Caki2 (cell line): ENCODE measurements at places on chromosomes 7 and 10. TPM values are rescaled to one million over a fixed set of nuclear protein-coding genes. Genes with fewer than 3 reads are reported as not detected.

GRCh38 chr10:13787015-13787421, 200.3 kb downstream of the PRPF18 start:
- DNase-seq = peak; percentile 81

- no peak for DNase-seq
Measured at GRCh38 chr7:117094457-117094856, 141.2 kb downstream of the ST7 start.

DNA sequence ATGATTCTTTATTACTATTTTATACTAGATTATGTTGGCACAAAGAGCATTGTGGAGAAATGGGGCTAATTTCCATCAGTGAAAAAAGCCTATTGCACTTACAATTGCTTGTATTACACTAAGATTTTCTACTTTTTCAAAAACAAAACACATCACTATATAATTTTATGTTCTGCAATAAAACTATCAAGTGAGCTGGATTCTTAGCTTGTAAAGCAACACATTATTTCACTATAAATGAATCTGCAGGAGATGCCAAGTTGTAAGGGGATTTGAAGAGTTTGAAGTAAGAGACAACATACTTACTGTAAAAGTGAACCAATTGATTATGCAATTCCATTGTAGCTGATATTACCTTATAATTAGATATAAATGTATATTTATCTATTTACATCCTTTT, 333.3 kb upstream of the SEMA3D start:
- DNase-seq = no peak

MBL2 gene
- 0.17 TPM in 1 of 2 replicates, not detected in the other for total RNA-seq

DNA sequence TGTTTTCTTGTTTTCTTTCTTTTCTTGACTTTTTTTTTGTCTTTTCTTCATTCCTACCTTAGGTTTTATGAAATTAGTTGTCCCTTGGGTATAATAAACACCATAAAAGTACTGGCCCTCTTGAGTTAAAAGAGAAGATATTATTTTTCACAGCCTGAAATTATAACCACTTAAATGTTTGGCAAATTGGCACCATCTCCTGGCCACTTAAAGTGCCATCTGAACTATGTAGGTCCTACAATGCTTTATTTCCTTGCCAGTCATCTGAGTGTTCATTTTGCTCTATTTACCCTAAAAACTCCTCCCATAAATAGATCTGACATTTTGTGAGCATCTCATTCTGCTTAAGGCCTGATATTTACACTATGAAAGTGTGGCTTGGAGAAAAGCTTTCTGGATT, 98.9 kb upstream of the PRKCQ start:
- DNase-seq = no peak

DNA sequence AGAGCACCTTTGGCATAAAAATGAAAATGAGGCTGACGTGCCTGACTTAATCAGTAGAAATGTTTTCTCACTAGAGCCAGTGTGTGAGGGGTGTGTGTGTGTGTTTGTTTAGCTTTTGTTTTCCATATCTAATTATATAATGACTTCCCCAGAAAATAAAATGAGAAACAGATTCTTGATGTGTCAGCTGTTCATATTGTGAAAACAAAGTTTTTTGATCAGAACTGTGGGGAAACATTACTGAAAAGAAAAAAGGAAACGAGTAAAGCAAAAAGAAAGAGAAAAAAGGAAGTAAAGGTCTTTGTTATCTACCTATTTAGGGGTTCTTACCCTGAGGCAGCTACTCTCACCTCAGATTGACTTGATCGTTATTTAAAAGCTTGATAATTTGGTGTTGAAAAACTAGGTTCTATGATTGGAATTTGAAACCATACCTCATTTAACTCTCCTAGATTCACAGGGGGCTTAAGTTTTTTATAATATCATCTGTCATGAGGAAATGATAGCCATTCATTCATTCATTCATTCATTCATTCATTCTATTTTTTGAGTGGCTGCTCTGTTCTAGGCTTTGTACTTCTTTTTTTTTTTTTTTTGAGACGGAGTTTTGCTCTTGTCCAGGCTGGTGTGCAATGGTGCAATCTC, 58.0 kb downstream of the CREM start:
- DNase-seq = no peak

CRHR2 gene
- not detected in 2 replicates for total RNA-seq

- no peak for DNase-seq
Measured at GRCh38 chr10:103871006-103871405, 15.6 kb upstream of the SH3PXD2A start.

DNA sequence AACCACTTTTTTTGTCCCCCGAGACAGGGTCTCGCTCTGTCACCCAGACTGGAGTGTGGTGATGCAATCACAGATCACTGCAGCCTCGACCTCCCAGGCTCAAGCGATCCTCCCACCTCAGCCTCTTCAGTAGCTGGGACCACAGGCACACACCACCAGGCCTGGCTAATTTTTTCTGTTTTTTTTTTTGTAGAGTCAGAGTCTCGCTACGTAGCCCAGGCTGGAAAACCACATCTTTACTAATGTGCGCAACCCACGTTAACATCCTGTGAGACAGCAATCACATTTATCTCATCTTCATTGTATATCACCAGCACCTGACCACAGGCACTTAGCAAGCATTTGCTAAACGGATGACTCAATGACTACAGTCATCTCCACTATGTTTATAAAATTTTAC, 77.8 kb upstream of the ATP6V0A4 start:
- DNase-seq = peak; percentile 87

DNA sequence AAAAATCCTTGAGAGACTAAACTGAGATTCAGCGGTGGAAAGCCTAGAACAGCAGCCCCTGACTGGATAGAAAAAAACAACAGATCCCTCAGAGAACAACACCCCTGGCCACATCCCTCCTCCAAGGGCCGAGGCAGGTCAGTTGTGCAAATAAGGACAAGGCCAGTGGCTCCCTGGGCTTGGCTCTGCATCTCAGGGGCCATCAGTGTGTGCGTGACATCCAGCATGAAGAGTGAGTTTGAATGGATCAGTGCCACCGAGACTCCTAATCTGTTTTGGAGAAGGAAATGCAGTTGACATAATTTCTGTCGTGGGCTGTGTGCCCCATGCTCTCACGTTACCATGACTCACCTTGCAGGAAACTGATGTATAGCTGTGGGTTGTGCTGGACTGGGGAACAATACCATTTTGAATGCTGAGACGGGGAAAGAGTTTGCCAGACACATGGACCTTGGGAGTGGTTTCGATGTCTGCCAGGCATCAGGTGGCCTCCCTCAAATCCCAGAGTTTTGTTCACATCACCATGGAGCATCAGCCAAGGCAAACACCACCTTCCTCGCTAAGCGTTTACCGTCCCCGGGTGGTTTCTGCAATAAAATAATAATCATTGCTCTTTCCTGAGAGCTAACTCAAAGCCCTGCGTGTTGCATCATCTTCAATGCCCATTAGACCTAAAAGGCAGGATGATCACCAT, 153.2 kb upstream of the FZD8 start:
- DNase-seq = peak; percentile 16

DNA sequence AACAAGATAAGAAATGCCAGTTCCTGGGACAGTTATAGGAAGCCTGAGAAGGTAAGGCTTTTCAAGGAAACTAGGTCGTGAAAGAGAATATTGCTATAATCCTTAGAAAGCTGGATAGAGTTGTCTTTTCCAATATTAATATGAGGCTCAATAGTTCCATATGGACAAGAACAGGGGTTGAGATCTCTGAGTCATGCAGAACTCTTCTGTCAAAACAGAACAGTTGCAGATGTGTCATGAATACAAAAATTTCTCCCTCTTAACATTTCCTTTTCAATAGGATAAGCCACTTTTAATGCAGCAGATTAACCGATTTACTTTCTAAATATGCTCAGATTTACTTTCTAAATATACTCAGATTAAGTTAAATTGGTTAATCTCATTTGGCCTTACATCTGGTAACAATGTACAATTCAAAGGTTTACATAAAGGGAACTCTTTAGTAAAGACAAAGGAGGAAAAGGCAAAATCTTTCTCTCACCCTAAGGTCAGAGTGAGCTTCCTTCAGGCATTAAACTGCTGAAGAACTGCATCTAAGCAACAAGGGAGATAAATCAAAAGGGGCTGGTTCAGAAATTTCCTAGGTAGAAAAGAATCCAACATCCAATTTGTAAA, 104.7 kb upstream of the PCDH15 start:
- no peak for DNase-seq

GRCh38 chr7:20776214-20776911, 10.3 kb downstream of the SP8 start:
- DNase-seq = no peak

DNA sequence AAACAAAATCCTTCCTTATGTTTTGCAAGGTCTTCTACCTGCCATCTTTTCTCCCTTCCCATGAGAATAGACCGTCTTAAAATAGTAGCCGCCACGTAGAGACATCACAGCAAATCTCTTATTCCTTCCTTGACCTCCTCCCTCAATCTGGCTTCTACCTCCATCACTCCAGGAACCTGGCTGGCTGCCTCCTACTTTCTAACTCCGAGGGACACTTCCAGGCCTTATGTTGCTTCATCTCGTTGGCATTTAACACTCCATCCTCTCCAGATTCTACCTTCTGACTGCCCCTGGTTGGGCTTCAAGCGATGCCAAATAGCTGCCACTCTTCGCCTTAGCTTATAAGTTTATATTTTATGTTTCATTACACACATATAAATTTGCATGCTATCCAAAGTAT, 26.4 kb upstream of the CALN1 start:
- DNase-seq = no peak

- no peak for DNase-seq
Measured at GRCh38 chr10:24215603-24216002, 6.7 kb downstream of the KIAA1217 start.

- DNase-seq = no peak
Measured at GRCh38 chr7:103843689-103844480, 145.6 kb downstream of the RELN start.

MYOZ1 gene
- not detected in 2 replicates for total RNA-seq

- DNase-seq = no peak
Measured at GRCh38 chr10:48632166-48632565, 27.3 kb upstream of the ARHGAP22 start.

C10orf62 gene
- total RNA-seq = 0.41 TPM in 1 of 2 replicates, not detected in the other

GRCh38 chr7:630539-630938, 96.0 kb upstream of the DNAAF5 start:
- no peak for DNase-seq

PCLO gene
- total RNA-seq = 0.88 and 2.0 TPM in 2 replicates

DNA sequence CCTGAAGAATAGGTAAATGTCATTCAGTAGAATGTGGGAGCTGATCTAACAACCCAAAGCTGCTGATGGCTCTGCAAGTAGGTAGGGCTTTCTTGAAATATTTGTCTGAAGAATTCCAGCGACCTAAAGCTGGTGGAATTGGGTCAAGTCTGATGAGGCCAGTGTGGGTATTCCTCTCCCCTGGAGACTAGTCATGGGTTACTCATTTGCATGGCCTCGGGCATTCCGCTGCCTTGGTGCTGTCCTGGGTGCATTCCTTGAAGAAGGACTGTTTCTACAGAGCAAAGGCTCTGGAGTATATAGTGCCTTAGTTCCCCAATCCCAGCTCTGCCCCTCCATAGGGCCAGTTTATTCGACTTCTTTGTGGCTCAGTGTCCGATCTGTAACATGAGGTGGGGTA, 19.2 kb downstream of the PDK4 start:
- DNase-seq = peak; percentile 46

CYP26C1 gene
- total RNA-seq = not detected in 2 replicates

GRCh38 chr7:82595176-82595575, 151.6 kb upstream of the CACNA2D1 start:
- DNase-seq = no peak

NRG3 gene
- 0.87 and 0.95 TPM in 2 replicates for total RNA-seq

SLC16A9 gene
- total RNA-seq = 4.9 and 8.9 TPM in 2 replicates

CDNF gene
- total RNA-seq = 0.34 TPM in 1 of 2 replicates, not detected in the other

DNA sequence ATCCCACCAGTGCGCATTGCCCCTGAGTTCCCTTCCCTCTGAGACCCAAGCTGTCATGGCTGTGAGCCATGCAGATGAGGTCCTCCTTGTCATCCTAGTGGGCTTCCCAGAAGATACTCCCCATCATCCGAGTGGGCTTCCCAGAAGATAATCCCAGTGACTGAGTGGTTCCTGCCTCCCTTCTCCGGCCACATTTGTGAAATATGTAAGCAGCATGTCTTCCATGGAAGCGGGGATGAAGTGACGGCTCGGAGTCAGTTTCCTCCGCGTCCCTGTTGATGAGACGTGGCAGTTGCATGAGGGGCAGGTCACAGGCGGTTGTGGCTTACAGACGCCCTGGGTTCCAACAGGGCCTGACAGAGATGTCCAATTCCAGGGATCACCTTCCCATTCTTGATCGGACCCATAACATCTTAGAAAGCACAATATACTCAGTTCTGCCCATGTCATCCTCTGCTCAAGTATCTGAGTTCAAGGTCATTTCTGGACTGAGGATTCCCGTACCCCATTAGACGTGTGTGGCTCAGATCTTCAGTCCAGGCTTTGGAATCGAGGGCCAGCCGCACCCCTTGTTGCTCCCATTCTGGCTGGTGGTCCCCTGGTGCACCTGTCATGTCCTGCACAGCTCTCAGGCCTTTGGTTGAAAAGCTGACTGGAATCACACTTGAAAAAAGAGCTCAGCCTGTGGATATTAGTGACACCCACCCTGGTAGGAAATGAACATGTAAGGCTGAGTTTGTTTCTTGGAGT, 166.9 kb downstream of the PTPRN2 start:
- DNase-seq = no peak

HOXA6 gene
- total RNA-seq = 0.96 and 1.2 TPM in 2 replicates

DNA sequence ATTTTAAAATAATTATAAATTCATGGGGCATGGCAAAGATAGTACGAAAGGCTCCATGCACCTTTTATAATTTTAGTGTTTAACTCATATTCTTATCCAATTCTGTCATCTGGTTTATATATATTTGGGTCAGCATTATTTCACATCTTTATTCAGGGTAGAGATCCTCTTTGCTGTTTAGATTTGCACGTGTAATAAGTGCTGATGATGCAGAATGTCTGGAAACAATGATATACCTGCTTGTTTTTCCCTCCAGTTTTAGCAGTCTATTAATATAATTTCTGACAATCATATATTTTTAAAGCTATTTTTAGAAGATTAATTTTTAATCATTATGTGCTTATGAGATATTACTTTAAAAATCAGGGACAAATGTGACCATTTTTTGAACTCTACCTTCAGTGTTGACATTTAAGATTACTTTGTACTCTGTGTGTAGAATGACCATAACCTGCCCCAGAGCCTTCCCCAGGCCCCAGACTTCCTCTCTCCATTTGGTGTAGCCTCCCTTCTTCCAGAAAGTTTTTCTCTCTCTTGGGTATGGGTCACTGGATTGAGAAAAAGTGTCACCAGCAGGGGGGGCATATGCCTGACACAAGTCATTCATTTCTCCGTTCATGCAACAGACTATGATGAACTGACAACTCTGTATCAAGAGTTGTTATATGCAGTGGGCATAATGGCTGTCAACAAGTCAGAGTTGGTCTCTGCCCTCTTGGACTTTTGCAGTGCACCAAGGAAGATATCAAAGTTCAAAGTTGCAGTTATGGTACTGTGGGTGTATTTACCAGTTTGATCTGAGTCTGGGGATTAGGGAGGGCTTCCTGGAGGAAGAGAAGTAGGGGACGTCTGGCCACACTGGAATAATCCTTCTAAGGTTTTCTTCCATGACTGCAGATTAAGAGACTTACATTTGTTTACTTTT, 192.6 kb upstream of the CCDC6 start:
- no peak for DNase-seq

GNAI1 gene
- total RNA-seq = 43.1 and 54.4 TPM in 2 replicates
